ENCODE measurements at places on chromosomes 4 and X.

DNA sequence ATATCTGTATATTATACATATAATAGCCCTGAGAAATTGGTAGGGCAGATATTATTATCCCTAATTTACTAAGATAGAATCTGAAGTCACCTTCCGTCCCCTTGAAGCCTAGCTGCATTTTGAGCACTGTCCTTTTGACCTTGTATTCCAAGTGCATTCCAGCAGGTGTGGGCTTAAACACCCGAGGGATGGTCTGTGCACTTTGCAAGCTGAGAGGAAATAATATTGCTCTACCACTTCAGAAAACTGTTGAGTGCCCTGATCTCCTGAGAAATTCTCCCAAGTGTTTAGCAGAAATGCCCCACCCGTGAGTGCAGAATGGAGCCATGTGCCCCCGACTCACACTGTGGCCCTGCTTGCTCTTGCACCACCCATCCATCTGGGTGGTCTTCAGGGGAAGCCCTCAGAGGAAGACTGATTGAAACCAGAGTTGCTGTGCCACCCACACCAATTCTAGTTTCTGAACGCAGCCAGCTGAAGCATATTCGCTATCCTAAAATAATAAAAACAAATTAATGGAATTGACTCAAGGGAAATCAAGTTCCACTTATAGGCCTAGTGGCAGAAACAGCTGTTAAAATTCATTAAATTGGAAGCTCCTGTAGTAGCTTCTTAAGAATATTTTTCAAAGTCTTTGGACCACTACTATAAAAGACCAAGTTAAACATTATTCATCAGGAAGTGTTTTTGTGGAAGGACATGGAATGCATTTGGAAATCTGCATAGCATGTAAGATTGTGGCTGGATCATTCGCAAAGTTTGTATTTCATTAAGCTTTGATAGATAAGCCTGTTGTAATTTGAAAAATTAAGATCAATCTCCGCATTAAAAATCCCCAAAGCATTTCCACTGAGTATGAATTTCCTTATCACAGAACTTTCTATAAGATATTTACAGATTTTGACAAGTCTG lies 41.3 kb upstream of the PRKG2 start:
- no peak for DNase-seq

DNA sequence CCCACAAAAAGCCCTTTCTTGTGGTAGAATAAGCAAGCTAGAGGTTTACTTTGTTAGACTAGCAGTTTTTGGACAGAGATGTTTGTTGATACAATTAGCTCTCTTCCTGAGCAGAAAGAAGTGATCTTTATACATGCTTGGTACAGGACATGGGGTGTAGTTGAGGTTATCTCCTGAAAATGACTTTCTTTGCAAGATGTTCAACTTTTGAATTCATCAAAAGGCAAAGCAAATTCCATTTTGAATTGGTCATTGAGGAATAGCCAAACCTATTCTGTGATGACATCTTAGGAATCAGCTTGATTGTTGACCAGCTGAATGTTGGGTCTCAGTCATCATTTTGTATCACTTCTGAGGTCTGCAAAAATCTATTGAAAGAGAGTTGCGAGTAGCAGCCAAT lies 3.8 kb downstream of the CPE start:
- DNase-seq, result no peak

DNA sequence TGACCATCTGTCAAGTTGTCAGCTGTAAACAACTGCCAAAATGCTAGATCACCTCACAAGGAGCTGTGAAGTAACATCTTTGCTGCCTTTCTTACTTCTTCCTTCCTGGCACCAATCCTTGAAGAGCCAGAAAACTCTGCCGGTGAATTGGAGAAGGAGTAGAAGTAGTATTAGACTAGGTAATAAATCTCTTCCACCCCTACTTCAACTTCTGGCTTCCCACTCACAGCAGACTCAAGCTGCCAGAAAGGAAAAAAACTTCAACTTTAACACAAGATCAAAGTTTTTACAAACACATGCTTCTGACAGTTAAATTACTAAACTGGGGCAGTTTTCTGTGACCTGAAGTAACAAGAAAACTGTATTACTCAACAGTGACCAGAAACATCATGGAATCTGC lies 164.7 kb upstream of the SLC7A11 start:
- DNase-seq, result no peak

- no peak for DNase-seq
Measured at GRCh38 chr4:76235407-76235806, 16.1 kb upstream of the FAM47E start.

- DNase-seq, result no peak
Measured at GRCh38 chr4:38730493-38730829, 52.3 kb downstream of the TLR10 start.

- DNase-seq, result no peak
Measured at GRCh38 chrX:16215660-16216059, 48.4 kb downstream of the MAGEB17 start.

GRCh38 chr4:103934178-103934789 lies 214.5 kb upstream of the TACR3 start:
- DNase-seq, result no peak

DNA sequence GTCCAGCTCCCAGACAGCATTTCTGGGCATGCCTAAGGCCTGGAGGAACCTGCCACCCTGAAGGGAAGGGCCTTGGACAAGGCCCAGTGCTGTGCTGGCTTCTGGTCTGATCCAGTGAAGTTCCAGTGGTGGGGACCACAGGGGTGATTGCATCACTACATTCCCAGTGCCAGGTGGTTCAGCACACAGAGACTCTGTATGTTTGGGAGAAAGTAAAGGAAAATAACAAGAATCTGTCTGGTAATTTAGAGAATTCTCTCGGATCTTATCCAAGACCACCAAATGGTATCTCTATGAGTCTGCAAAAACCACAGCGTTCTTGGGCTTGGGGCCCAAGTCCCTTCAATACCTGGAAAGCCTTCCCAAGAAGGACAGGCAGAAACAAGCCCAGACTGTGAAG lies 131.8 kb upstream of the MAD2L1 start:
- DNase-seq, result no peak

DNA sequence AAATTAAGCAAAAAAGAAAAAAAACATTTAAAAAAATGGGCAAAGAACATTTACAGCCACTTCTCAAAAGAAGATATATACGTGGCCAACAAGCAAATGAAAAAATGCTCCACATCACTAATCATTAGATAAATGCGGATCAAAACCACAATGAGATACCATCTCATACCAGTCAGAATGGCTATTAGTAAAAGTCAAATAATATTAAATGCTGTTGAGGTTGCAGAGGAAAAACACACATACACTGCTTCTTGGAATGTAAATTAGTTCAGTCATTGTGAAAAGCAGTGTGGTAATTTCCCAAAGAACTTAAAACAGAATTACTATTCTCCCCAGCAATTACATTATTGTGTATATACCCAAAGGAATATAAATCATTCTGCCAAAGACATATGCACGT lies 1189.0 kb downstream of the PCDH18 start:
- DNase-seq, result no peak

- DNase-seq, result no peak
Measured at GRCh38 chrX:15430584-15430983, 46.4 kb upstream of the VEGFD start.

DNA sequence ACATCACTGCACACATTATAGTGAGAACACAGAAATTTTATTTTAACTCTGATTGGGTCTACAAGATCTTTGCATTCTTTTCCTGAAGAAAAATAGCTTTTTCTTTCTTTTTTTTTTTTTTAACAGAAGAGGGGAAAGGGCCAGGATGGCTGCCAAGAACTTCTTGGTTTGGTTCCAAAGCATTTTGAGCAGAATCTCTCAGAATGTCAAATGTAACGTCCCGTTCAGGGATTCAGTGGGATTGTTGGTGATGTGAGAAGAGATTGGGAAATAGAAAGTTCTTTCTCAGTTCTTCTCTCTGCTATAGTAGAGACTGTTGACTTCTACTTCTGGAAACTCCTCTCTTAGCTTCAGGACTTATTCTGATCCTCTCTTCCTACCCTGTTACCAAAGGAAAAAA lies 70.9 kb upstream of the CBR4 start:
- DNase-seq, result no peak

DNA sequence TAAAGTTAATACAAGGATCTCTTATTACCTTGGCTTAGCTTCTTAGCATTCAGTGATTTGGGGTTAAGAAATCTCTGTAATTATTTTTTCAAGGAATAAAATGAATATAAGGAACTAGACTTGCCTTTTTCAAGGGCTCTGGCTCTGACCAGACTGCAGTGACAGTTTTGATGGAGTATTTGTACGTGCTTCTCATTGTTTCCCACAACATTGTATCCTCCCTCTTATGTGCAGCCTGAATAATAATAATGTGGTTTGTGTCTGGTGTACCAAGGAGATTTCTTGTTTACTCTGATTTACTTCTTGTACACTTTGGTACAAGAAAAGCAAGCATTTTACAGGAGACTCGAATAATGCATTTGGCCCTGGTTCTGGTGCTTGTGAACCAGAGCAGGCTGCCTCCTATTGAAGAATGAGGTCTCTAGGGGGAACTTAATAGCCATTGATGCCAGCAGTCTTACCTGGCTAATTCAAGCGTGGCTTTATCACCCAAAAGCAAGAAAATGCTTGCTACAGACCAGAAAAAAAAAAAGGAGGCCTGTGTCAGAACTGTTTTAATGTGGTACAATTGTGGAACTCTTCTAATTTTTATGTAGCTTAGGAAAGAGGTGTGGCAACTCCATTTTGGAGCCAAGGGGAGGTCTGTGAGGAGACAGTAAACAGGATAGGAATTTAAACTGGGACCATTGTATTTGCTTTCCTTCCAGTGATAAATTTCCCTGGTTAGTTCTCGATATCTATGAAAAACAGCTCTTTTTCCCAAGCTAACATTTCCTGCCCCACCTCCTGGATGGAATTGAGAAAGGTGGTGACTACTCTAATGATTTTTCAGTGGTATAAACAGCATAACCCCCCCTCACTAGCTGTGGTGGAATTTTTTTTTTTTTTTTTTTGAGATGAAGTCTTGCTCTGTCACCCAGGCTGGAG lies 5.6 kb downstream of the OTC start:
- no peak for DNase-seq

- DNase-seq, result no peak
Measured at GRCh38 chr4:182143822-182144625, 99.2 kb upstream of the TENM3 start.

DNA sequence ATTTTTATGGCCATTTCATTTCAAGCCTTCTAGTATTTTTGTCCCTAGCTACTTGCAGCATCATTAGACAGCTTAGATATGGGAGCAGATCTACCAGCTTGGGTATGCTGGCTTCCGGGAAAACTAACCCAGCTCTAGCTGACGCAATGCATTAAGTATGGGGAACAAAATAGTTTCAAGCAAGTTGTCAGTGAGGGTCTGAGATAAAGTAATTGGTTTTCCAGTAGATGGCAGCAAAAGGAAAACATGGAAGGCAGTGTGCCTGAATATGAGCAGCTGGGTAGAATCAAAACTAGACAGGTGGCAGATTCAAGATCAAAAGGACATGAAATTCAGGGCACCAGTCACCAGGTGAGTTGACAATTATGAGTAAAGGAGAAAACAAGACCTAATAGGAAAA lies 340.9 kb upstream of the CTSO start:
- DNase-seq, result no peak

GRCh38 chrX:38087594-38087993 lies 81.2 kb downstream of the SYTL5 start:
- no peak for DNase-seq

GRCh38 chr4:145988628-145989027 lies 50.0 kb upstream of the ZNF827 start:
- DNase-seq, result no peak

DNA sequence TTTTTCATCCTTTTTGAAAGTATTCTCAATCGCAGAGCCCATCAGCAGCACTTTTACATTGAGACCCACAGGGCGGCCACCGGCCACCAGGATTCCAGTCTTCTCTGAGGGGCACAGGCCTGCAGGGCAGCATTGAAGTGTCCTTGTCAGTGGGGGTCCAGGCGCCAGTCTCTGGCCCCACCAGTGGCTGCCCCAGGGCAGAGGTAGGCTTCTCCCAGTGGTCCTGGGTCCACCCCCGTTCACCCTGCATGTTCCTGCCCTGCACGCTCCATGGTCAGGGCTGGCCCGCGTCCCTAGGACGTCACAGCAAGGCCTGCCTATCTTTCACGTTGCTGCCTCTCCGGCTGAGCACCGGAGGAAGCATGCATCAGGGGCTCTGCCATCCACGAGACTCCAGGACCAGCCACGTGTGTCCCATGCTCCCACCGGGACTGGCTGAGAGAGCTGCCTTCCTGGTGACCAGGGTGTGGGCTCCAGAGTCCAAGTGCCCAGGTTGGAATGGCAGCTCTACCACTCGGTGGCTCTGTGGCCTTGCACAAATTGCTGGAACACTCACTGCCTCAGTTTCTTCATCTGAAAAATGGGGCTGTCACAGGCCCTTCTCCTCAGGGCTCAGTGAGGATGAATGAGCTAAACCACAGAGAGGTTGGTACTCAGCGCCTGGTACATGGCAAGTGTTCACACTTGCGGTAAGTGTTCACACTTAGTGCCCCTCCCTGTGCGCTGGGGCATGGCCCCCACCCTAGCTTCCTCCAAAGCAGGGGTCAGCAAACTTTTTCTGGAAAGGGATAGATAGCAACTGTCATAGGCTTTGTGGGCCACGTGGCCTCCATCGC lies 30.7 kb upstream of the JAKMIP1 start:
- DNase-seq, result no peak

DNA sequence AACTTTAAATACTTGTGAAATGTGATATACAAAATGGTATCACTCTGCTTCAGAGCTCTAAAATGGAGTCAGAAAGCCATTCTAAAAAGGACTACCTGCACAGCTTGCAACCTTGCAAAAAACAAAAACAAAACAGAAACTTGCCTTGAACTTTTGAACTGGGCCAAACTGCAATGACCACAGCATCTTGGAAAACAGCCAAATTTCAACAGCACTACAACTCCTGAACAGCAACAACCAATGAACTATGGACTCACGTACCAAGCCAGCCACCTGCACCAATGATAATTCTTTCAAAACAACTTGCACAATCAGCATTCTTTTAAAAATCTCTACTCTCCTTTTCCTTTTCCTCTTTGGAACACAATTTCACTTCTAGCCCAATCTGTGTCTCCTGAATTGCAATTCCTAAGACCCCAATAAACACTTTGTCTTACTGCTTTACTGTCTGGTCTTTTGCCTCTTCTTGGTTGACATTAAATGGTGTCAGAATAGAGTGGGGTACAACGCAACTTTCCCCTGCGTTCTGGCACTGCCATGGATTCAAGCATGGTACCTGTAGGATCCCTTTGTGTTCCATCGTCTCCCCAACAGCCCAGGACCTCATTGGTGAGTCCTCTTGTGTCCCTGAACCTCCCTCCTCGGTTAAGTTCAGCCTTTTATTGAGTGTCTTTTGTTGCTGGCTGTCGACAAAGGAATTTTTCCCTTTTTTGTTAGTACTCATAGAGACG lies 35.7 kb upstream of the FMR1 start:
- no peak for DNase-seq

Data from activated CD4-positive, alpha-beta memory T cell treated with anti-CD3 and anti-CD28 coated beads for 36 hours (primary cell).